CD4-positive, alpha-beta T cell treated with Interleukin-10 for 1 hour (primary cell): ENCODE measurements at places on chromosomes 6 and 20.

- no peak for DNase-seq
Measured at GRCh38 chr6:64505312-64505711, 869.7 kb downstream of the PHF3 start.

DNA sequence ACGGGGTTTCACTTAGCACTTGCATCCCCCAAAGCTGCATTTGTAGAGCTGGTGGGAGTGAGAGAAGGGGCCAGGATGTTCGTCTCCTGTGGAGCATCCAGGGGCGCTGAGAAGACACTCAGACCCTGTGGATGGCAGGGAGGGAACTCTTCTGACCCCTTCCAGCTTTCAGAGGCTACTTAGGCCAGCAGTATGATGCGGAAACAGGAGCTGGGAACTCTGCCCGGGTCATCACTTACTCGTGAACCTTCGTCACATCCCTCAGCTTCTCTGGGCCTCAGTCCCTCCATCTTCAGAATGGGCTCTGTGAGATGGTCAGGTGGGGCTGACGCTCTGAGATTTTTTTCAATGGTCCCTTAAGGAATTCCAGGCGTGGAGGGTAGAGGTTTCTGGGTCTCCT lies 228.5 kb downstream of the TAF4 start:
- DNase-seq, result no peak

DNA sequence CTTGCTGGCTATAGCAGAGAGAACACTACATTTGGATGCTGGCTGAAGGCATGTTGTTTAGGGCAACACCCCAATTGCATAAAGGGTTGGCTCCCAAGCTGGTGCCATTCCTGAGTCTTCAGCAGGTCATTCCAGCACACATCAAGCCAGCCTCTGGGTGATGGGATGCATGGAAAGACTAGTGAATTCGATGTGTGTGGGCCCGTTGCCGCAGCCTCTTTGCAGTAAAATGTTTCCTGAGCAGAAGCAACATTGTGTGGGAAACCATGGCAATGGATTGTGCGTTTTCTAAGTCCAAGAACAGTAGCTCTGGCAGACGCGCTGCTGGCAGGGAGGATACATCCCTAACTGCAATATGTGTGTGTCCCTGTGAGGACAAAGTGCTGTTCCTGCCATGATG lies 142.4 kb upstream of the SLC24A3 start:
- no peak for DNase-seq

DNA sequence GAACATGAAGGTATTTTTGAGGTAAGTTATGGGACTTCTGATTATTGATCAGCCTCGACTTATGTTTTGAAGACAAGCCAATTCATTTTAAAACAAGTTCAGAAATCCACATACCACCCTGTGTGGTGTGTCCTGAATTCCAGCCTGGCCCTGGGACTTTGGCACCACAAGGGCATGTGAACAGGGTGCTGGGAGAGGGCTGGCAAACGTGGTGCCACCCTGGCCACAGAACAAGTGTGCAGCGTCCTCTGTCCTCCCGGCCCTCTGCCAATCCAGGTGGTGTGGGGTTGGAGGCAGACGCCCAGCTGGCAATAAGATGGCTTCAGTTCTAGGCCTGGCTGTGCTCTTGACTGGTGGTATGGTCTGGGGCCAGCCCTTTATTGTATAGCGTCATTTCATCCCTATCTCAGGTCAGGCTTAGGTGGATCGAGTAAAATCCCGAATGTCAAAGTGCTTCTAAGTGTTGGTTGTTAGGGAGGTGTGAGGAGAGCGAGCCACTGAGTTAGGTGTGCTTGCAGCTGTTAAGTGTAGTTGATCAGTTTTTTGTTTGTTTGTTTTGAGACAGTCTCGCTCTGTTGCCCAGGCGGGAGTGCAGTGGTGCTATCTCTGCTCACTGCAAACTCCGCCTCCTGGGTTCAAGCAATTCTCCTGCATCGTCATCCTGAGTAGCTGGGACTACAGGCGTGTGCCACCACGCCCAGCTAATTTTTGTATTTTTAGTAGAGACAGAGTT lies 84.2 kb downstream of the RNF144B start:
- DNase-seq, result no peak

DNA sequence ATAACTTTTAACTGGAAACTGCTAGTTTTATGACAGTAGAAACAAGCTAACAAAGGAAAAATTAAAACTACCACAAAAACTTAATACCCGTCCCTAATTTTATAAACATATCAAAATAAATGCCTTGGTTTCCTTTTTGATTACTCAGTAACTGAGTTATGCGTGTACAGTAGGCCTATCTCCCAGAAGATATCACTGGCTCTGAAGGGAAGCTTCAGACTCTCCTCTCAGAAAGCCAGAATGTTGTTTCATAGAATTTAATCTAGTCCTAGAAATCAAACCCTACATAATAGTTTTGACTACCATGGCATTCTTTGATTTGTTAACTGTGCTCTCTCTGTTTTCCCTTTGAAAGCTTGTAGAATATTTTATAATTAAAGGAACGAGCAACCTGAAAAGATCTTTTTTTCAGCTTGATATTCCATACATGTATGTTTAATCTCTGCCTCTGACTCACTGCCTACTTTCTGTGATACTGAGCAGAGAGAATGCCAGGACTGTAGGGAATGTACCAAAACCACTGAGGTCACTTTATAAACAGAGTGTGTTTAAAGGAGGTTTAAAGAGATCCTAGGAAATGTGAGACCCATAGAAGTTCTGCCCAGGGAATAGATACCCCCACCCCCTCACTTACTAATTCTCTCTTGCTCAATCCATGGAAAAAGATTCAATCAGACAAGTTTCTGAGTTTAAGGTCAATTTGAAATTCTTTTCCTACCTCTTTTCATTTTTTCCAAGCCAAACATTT lies 311.5 kb downstream of the HDGFL1 start:
- no peak for DNase-seq

- DNase-seq, result no peak
Measured at GRCh38 chr6:3356824-3357420, 98.2 kb downstream of the PSMG4 start.

DNA sequence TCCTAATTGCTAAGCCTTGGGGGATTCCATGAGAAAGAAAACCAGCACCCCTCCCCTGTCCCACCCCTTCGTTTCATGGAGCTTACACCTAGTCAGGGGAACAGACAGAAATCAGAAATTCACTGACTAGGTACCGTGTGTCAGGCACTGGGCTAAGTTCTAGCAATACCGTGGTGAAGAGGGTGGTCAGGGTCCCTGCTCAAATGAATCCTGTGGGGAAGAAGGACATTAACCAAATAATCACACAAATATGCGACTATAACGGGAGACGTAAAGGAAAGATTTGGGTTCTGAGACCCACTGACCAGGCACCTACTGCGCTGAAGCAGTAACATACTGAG lies 65.1 kb upstream of the TOP1 start:
- DNase-seq, result no peak

- peak; percentile 100 for DNase-seq
Measured at GRCh38 chr20:45857114-45857881, at the start of the genes ACOT8 and ZSWIM3. TSS of gene ACOT8 (minus strand) at chr20:45857392. CDS start at chr20:45857315, 77 bp downstream. TSS of gene ZSWIM3 (plus strand) at chr20:45857614. CDS start at chr20:45857826, 212 bp downstream.

- no peak for DNase-seq
Measured at GRCh38 chr20:58706150-58706892, 13.7 kb downstream of the NPEPL1 start.

DNA sequence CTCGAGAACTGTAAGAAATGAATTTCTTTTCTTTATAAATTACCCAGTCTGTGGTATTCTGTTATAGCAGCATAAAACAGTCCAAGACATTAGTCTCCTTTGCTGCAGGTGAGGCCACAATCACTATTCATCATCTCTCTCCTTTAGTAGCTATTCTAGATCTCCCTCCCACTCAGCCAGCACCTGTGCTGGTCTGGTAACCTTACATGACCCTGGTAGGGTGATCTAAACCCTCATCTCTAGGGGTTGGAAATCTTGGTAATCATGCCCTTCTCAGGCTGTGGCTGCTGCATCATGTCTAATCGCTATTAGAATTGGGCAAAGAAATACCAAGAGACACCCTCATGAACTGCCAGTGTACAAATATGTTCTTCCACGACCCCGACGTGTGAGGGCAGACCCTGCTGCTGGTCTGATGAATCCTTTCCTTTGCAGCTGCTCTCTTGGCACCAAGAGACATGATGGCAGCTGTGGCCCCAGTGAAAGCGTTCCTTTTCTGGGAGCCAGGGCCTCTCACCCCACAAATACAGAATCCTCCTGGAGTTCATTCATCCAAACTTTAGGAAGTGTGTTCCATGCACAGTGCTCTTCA lies 23.0 kb upstream of the IGF2R start:
- no peak for DNase-seq

DNA sequence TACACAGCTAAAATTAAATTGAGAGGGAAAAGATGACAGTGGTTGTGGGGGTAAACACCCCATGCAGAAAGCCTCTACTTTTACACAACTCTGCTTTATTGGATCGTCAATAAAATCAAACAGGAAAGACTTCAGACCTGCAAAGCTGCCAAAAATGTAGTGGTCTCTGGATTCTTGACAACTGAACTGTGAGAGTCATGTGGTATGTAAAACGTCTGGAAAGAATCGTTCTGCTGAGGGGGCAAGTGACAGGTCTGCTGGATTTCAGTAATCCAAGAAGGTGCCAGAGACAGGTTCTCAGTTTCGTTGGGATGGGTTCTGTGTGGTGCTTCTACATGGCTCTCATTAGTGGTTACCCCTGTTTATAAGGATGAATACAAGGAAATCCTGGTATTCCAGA lies 63.3 kb downstream of the TSPYL4 start:
- no peak for DNase-seq

DNA sequence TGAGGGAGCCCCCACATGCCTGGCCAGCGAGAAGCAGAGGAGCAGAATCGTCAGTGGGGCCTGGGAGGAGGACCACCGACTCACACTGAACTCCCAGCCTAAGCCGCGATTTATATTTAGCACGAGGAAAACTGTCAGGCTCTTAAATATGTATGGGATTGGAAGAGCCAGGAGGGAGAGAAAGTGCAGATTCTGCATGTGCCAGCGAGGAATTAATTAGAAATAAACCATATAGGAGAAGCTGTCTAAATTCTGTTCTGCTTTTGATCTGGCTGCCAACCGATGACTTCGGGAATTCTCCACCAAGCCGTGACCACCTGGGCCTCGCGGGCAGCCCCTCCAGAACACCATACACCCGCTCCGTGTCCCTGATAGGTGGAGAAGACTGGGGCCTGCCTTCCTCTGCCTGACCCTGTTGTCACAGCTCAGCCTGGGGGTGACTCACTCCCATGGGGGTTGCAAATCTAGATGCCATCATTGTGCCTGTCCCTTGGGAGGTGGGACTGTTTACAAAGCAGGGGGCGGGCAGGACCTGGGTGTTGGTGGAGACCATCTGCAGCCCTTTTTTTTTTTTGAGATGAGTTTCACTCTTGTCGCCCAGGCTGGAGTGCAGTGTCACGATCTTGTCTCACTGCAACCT lies 91.1 kb upstream of the PMEPA1 start:
- no peak for DNase-seq

DNA sequence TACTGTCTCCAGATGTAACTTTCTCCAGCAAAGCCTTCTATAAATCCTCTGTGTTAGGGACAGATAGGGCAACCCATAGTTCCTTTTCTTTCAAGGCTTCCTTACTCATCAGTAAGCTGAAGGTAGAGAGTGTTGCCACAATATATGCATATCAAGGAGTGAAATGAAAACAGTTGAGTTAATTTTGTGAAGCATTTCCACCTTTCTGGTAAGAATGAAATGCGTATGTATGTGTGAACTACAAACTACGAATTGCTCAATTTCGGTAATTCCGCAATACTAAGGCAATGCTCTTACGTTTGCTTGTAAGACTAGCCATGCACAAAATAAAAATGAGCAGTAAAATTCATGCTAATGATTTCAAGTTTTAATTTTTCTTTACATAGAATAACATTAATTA lies 61.2 kb upstream of the HBS1L start:
- DNase-seq, result peak; percentile 5

DNA sequence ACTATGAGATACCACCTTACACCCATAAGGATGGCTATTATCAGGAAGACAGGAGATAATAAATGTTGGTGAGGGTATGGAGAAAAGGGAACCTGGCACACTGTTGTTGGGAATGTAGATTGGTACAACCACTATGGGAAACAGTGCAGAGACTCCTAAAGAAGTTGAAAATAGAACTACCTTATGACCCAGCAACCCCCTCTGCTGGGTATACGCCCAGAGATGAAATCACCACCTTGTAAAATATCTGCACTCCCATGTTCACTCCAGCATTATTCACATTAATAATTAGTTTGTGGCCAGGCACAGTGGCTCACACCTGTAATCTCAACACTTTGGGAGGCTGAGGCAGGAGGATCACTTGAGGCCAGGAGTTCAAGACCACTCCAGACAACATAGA lies 26.8 kb downstream of the ZBTB9 start:
- DNase-seq, result peak; percentile 4

- DNase-seq, result no peak
Measured at GRCh38 chr6:144957236-144957937, 672.3 kb downstream of the UTRN start.

GRCh38 chr6:27333642-27334040 lies 21.6 kb upstream of the POM121L2 start:
- DNase-seq, result no peak

GRCh38 chr6:90569223-90569622 lies 17.6 kb downstream of the MAP3K7 start:
- DNase-seq, result no peak

DNA sequence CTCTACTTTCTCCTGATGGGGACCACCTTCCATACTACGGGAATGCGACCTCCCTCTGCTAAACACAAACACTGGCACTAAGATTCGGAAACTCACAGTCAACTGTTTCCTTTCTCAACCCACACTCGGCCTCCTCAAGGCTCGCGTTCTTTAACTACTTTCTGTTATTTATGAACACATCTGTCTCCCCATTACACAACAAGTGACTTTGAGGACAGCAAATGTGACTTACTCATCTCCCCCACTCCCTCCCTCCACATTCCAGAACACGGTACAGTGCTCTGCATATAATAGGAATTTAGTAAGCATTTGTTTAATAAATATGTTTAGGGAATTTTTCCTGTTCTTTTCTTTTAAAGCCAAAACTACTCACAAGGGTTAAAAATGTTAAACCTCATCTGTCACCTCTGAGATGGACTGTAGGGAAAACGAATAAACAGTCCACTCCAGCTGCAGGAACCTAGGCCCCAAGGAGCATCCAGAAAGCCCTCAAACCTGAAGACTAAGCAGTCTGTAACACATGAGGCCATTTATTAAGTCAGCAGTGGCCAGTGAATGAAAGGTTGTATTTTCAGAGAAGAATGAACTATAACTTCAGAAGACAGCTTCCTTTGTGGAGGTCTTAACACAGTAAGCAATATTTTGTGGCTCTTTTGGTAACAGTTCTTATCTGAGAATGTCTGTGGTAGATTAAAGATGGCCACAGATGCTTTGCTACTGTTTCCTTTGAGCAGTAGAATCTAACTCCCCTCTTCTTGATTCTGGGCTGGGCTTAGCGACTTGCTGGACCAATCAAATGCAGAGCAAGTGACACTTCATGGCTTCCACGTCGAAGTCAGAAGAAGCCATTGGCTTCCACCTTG lies 209.6 kb upstream of the DTNBP1 start:
- no peak for DNase-seq

DNA sequence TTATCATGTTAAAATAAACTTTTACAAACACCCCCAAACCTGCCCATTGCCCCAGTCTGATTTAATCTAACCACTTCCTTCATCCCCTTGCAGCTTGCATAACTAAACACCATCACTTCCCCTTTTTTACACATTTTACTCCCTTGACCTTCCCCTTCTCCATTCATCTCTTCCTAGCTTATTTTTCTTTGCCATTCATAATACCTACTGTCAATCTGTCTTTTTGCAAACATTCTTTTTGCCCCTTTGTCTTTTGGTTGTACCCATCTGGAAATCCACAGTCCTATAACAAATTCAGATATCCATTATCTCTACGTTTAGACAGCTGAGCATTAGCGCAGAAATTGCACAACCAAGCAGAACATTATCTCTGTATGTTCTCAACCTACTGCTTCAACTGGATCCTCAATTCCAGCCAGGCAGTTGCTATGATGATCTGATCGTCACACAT lies 51.2 kb downstream of the C6orf52 start:
- DNase-seq, result no peak

- DNase-seq, result no peak
Measured at GRCh38 chr20:20593447-20594170, 118.8 kb downstream of the RALGAPA2 start.
